ENCODE measurements at places on chromosomes 12 and 14.

DNA sequence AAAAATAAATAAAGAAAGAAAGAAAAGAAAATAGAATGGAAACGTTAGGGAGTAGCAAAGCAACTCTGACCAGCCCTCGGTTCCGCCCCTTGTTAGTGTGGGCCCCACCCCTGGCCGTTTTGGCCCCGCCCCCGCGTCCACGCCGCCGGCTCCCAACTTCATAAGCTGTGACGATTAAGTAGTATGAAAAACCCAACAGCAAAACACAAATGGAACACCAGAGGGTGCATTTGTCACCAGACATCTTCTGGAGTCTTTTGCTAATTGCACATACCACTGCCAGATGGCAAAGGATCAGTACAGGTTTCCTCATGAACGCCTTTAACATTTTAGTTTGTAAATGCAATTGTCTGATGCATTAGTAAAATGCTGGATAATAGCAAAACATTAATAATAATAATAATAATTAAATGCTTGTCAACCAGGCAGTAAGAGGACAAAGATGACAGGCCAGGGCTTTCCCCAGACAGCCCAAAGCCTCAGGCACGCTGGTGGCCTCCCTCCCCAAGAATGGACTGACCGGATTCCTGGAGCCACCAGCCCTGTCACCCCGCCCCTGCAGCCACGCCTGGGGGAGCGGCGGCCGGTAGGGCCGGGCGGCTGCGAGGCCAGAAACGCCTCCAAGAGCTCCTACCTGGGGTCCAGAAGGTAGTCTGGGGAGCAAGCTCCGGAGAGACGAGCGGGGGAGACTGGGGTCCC, 23.6 kb downstream of the HSP90AA1 start:
- peak; percentile 35 for DNase-seq

GRCh38 chr14:95885866-95886265, 9.2 kb downstream of the TUNAR start:
- no peak for DNase-seq

DNA sequence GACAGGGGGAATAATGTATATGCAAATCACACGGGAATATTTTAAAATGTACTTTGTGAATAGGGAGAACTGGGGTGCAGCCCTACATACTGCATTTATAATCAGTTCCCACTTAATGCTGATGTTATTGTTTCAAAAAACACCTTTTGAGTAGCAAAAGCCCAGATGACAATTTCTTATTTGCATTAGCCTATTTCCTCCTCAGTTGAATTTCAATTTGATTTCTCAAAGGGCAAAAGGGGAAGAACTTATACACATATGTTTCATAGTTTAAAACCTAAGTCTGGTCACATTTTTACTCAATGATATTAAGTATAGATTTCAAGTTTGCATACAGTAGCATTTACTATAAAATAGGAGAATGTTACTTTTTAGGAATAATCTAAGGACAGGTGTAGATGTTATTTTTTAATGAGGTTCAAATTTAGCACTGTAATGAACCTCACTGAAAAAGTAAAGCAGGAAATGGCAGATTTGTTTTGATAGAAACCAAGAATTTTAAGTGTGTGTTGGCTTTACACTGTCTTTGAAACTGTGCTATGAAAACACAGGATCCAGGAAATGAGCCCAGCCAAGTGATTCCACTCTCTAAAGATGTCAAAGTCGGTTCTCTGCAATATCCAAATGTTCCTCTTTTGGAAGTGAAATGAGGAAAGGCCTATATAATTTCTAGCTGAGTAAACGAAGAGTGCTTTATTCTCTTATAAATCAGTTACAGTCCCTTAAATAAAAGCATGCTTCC, 367.4 kb downstream of the BTG1 start:
- no peak for DNase-seq

DNA sequence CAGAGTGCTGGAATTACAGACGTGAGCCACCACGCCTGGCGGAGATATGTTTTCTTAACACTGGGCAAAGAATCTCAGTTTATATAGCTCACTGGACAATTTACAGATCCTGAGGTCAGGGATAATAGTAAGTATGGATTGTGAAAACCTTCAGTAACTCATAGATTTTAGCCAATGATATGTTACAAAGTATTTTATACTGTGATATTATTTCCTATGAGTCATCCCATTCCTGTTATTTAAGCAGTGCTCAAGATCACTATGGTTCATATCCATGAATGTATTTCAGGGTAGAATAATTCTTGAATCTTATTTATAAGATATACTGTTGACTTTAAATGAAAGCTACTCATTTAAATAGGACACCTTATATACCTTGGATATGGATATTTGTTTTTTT, 107.2 kb downstream of the RAD51B start:
- no peak for DNase-seq

- no peak for DNase-seq
Observed at GRCh38 chr12:78519422-78519821, 345.2 kb upstream of the SYT1 start.

DNA sequence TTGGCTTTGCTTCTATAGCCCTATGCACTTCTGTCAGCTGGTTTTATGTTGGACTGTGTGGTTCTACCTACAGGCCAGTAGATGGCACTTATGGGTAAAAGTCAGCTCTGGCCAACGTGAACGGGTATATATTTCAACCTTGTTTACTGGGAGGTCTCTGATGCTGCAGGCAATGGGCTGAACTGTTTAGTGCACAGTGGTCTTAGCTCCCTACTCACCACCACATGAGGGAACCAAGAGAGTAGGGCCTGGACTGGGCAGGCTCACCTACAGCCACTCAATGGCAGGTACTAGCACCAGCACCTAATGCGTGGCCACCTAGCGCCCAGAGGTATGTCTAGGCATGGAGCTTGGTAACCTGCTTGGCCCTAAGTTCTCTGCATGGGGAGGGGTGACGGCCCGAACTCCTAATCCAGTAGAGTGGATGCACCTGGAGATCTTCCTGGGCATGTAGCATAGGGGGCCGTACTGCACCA, 481.8 kb downstream of the TMEM117 start:
- DNase-seq: no peak

DNA sequence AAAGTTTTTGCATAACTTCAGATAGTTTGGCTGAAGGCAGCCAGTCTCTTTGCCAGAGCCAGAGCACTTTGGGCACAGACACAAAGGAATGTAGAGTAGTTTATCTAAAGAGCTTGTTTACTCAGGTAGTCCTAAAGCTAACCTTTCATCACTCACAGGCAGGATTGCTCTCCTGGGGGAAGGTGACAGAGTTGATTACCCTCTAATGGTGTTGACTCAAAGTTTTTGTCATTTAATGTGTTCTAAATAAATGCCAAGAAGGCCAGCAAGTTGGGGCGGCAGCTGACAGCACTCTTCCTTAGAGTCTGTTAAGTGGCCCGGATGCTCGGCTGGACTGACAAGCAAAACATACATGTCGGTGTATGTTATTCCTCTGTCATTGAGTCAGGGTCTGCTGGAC, 9.3 kb upstream of the TAS2R46 start:
- no peak for DNase-seq

DNA sequence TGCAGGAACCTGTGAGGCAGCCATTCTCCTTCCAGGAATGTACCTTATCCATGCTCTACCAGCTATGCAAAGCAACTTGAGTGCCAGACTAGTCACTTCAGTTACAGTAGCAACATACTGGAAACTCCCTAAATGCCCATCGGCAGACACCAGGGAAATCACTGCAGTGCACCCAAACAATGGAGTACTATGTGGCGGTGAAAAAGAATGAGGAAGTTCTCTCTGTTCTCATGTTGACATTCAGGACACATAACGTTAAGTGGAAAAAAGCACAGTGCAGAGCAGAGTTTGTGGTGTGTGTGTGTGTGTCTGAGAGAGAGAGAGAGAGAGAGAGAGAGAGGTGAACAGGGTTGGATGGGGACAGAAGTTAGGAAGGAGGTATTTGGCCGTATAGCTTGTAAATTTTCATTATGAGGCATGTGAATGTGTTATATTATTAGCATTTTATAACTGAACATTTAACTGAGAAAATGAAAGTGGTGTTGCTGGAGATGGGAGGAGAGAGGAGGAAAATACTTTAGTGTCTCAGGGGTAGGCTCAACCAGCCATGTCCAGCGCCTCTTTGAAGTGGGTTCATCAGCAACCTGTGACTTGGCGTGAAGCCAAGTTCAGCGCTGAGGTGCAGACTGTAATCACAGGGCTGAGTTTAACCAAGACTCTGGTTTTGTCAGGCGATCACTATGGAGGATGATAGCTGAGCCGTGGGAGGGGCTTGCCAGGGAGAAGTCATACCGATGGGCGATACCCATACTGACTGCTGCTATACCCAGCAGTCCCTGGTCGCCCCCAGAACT, 17.3 kb downstream of the TNFAIP2 start:
- no peak for DNase-seq

- DNase-seq: no peak
Observed at GRCh38 chr14:105205673-105206208, 24.6 kb upstream of the NUDT14 start.

DNA sequence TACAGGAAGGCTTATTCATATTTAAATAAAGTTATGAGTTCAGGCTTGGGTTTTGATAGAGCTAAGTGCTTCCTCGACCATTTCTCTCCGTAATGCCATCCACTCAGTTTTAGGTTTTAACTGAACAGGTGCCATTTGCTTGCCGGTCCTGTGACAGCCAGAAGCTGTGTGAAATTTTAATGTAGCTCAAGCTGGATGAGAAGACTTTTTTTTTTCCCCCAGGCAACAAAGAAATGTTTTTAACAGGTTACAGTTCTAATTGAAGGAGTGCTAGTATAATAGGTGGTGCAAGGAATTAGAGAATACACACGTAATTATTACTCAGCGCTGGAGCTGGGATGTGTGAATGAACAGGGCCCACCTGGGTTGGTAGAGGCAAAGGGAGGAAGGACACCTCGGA, 502.3 kb downstream of the AACS start:
- DNase-seq: no peak

- no peak for DNase-seq
Observed at GRCh38 chr12:51070004-51070403, 13.4 kb downstream of the CSRNP2 start.

- DNase-seq: no peak
Observed at GRCh38 chr12:70581208-70581607, 56.0 kb downstream of the PTPRB start.

Measured in activated T-helper 1 cell treated with anti-CD3 and anti-CD28 coated beads, Interleukin-2, amount 50 U/mL, for 16 hours (primary cell).